ENCODE measurements at places on chromosomes 6 and 20.

DNA sequence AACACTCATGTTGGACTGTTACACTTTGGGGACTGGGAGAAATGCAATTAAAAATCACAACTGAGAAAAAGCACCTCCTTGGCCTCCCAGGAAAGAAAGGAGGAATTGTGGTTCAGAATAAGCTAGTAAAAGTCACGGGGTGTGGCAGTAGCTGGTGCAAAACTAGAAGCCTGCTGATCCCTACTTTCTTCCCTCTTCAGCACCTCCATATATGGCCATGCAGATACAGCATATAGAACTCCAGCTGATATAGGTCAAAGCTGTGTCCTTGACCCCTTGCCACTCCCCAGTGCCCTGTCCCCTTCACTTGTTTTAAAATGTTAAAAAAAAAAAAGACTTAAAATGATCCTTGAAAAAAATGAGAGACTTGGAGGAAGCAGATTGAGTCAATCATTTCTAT is 5.5 kb upstream of the FLRT3 start:
- DNase-seq = no peak

GRCh38 chr6:163643866-163644265 is 229.3 kb downstream of the QKI start:
- DNase-seq = no peak

DNA sequence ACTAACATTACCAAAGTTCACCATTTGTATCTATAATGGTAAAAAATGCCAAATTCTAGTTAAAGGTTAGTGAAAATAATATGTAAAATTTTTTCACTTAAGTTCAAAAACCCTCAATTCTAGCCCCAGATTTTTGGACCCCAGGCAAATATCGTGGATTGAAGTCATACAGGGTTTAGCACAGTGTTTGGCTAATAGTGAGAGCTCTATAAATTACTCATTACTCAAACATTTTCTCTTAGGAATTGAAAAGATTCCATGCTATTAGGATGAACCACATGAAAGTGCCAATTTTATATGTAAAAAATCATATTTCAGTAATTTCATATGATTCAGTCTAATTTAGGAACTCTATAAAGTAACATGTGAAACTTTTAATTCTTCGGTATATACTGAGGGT is 170.3 kb upstream of the PREP start:
- no peak for DNase-seq

- no peak for DNase-seq
These were observed 117.5 kb upstream of the PCSK2 start for GRCh38 chr20:17109307-17109706.

GRCh38 chr6:163392533-163392932 is 22.0 kb upstream of the QKI start:
- no peak for DNase-seq

DNA sequence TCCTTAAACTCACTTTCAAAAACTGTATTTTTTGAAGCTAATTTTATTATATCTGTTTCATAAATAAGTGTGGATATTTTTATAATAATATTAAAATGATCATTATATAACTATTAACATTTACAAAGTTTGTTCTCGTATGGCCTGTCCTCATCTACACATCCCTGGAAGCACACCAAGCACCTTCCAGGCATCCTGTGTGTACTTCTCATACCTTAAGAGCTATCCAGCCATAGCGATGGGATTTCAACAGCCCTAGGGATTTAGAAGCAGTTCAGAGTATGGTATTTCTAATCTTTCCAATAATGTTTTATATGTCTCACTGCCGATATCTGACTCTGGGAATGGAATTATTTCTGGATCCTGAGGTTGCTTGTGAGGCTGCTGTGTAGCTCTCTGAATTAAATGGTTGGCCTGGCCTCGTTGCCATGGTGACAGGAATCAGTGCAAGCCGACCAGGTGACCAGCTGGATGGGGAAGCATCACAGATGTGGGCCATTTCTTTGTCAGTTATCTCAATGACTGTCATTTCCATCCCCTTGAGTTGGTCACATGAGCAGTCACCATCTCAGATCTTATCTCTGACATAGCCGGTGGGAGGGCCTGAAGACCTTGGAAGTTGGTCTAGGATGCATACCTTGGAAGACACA is 265.2 kb upstream of the RIN2 start:
- peak; percentile 24 for DNase-seq

DNA sequence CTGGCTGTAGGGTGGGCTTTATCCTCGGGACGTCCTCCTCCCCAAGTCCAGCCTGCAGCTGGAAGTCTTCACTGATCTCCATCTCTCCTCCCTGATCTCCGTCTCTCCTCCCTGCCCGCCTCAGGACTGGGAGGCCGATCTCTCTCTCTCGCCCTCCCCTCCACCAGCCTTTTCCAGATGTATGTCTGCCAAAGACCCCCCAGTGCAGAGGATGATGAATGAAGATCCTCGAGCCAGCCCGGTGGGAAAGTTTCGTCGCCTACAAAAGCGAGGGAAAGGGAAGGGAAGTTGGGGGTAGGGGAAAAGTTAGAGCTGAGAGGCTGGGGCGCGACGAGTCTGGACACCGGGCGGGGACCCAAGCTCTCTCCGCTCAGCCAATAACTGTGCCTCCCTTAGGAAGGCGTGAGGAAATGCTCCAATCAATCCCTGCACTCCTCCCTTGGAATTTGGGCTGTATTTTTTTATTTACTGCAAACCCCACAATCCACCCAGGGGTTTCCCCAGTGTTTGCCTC is 595 bp upstream of the SRF start:
- DNase-seq = peak; percentile 47

GRCh38 chr20:24507182-24507853 is 37.9 kb downstream of the SYNDIG1 start:
- no peak for DNase-seq

GRCh38 chr6:113630738-113631535 is 226.2 kb upstream of the MARCKS start:
- DNase-seq = no peak

DNA sequence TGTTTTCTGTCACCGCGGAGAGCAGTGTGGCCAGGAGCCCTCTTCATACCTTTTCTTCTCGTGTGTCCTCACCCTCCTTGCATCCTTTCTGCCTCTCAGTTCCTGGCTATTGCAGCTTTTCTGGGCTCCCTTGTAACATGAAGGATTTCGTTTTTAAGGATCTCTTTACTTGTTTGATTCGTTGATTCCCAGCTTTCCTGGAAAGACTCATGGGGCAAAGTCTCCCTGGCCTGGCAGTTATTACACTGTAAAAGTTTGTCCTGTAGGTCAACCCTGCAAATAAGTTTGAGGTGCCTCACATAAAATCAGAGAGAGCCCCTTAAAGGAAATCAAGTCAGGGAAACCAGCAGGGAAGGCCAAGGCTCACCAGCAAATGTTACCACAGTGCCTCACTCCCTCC is 70.1 kb downstream of the ISM1 start:
- no peak for DNase-seq

DNA sequence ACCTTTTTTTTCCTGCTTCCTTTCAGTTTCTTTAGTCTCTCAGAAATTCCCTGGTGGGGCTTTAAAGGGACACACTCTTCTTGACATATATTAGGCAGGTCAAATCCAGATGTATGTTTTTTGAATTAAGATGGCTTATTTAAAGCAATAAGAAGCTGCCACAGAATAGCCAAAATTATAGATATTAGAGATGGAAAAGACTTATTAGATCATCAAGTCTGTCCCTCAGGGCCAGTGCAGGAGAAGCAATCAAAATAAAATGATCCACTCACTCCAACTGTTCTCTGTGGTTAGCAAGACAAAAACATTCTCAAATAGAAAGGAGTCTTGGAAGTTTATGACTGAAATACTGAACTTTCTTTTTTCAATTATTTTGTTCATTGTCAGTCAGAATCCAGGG is 462.8 kb downstream of the CDC5L start:
- DNase-seq = no peak

DNA sequence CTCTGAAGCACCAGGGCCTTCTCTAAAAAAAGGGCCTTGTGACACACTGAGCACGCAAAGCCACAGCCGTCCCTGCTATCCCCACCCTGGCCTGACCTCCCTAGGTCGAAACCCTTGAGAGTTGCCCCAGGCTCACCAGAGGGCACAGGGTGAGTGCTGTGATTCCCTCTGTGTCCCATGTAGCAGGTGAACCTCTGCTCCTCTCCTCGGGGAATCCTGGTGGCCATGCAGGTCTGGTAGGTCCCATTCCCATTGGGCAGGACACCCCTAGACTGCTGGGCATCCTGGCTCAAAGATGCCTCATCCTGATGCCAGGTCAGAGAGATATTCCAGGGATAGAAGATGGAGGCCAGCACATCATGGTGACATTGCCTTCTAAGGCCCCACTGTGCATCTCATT is 20.9 kb downstream of the HLA-F start:
- no peak for DNase-seq

DNA sequence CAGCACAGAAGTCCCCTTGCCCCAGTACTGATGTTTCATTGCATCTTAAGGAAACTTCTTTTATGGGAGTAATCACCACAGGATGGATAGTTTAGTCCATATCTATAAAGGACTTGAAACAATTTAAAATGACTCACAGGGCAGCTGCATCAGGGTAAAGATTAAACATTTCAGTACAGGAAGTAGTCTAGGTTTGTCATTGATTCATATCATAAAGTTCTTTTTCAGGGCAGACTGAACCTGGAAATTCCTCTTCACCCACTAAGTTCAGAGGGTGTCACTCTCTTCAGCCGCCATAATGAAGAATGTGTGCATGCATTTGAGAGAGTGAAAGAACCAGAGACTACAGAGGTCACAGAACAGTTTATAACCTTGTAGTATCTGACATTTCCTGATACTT is 296.3 kb upstream of the JAG1 start:
- no peak for DNase-seq

- DNase-seq = no peak
These were observed 11.9 kb upstream of the KIAA1755 start for GRCh38 chr20:38272398-38272797.

- no peak for DNase-seq
These were observed 129.9 kb downstream of the EYA2 start for GRCh38 chr20:47024461-47024937.

- DNase-seq = no peak
These were observed 3.3 kb upstream of the TAGAP start for GRCh38 chr6:159047891-159048685.

DNA sequence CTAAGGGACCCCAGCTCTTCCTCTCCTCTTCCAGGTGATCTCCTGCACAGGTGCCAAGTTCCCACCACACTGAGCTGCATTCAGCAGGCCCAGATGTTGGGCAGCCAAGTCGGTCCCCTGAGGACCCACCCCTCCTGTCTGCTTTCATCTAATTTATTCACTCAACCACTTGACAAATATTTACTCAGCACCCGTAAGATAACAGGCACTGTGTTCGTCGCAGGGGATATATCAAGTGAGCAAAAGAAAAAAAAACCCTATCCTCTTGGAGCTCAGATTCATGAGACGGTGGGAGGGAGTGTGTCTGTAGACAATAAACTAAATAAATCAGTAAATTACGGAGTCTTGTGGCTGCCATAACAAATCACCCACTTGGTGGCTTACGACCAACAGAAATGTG is 143.6 kb downstream of the MRPL14 start:
- no peak for DNase-seq

- DNase-seq = no peak
These were observed 37.6 kb downstream of the QRSL1 start for GRCh38 chr6:106667022-106667402.

DNA sequence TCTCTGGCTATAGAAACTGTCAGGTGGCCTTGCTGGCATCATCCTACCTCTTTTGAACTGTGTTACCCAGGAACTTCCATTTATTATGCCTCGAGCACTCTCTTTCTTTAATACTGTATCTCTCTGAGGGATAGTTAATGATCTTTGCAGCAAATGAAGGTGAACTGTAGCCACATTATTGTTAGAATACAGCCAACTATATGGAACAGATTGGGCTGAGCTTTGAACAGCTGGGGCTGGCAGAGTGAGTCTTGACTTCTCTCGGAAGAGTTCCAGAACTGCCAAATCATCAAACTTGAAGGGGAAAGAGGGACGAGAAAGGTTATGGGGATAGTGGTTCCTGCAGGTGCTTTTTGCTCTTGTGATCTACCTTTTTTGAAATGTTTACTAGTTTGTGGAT is 237.7 kb downstream of the PRL start:
- no peak for DNase-seq

DNA sequence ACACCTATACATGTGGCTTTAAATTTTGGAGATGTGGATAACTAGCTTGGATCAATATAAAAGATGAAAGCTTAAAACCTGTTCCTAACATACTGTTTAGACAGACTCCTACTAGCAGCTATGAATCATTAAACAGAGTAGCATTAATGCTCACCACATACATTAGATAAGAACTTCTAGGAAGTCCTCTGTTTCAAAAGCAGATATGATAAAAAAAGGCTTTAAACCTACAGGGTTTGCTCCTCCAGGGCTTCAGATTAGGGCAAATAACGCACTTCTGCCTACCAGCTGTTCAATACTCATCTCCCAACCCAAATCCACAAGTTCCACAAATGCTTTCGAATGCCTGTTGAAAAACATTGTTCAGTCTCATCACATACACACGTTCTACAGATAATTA is 1.5 kb downstream of the REPS1 start:
- no peak for DNase-seq

DNA sequence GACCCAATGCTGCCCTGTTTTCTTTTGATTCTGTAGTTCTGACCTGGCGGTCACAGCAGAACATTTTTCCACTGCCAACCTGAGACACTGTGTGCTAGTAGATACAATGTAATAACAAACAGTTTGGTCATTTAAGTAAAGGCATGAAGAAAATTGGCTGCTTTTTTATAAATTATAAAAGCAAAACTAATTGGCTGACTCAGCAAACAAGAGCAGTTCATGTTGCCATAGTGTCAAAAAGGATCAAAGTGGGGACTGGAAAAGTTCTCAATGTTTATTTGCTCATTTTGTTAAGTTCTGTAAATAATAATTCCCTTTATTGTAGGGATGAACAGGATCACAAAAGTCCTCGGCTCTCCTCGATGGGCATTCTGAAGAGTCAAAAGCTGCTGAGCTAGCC is 599.5 kb downstream of the PKHD1 start:
- no peak for DNase-seq

Data from posterior cingulate gyrus (tissue), 11 donors.